Neural crest cell (in vitro differentiated cells): ENCODE measurements at places on chromosomes 1 and 21.

DNA sequence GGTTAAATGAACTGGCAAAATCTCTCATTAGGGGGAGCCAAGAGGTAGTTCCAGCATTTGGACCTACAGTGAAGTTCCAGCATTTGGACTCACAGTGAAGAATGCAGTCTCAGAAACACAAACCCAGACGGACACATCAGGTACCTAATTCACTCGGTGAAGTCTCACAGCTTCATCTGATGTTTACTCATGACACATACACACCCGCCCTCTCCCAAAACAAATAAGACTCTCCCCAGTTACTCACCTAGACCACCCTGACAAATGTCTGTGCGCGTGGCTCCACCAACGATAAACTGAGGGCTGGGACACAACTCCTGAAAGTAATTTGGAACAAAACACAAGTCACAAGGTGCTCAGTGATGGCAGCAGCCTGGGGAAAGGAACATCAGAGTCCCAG, 11.4 kb downstream of the CAPN8 start:
- no peak for DNase-seq

DNA sequence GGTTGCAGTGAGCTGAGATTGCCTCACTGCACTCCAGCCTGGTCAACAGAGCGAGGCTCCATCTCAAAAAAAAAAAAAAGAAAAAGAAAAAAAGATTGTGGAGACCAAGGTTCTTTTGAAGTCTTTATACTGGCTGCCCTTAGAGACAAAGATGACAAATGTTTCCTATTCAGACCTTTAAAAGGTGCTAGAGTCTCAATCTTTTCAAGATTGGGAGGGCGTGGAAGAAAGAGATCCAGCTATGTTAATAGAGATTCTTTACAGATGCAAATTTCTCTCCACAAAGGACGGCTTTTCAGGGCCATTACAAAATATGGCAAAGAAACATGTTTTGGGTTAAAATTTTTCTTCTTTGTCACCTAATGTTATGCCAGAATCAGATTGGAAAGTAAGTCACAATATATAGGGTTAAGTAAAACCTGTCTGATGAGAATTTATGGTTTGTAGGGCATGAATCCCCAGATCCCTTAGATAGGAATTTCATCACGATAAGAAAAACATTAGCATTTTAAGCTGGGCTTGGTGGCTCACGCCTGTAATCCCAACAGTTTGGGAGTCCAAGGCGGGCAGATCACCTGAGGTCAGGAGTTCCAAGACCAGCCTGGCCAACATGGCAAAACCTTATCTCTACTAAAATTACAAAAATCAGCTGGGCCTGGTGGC, 13.0 kb upstream of the MORC3 start:
- no peak for DNase-seq

DNA sequence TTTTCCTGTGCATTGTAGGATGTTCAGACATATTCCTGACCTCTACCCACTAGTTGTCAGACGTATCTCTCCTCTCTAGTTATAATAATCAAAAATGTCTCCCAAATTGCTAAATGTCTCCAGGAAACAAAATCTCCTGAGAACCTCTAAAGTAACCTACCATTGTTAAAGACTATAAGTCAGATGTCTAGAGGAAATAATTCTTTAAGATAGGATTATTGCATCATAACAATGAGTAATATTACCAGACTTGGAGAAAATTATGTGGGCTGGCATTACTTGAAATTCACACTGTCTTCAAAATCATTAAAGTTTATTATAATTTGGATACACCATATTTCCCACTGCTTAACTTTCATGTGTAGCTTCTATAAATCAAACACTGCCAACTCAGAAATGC, 643.0 kb upstream of the ADGRL2 start:
- DNase-seq = no peak

DNA sequence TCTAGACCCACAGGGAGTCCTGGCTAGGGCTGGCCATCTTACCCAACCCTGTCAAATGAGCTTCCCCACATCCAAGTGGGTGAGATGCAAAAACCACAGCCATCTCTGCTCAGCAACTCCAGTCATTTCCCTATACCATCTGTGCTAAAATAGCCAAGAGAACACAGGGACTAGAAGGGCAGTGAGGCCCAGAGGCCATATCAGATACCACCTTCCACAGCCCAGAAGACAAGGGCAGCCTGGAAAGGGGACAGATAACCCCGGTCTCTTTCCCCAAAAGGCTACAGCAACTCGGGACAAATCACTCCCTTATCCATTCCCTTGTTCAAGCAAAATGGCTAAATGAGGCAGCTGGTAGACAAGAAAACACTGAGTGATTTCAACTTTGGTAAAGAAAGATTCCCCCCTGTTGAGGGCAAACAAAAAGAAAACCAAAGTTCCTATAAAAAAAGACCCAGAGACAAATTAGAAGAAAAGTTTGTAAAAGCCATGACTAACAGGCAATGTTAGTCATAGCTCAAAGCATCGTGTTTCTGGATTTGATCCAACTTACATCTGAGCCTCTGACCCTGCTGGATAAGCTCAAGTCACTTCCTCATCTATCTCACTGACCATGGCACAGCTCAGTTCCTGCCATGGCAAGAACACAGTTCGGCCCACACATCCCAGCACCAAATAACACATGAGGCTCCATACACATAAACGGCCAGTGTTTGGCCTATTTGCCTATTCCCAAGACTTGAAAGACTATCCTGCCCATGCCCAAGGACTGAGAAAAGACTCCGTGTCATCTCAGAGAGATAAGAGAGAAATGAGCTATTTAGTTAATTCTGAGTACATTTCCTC, 3.1 kb downstream of the LAMB3 start:
- DNase-seq = no peak

GRCh38 chr1:199778324-199778955, 249.1 kb upstream of the NR5A2 start:
- no peak for DNase-seq

DNA sequence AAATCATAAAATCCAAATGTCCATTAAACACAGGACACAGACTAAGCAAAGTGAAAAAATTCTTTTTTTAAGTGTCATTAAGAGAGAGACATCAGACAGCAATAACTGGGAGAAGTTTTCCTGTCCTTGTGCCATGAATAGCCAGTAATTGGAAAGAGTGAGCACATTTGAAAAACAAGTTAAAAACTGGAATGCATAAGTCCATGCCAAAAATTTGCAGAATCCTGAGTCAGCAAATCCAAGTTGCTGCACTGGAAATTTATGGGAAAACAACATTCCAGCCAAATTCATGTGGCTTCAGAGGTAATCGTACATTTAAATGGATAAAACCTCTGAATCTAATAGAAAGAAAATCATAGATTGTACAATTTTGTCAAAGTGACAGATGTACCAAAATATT, 291.4 kb downstream of the LRRC40 start:
- no peak for DNase-seq

- DNase-seq = no peak
These were observed 467.3 kb downstream of the CAMTA1 start for GRCh38 chr1:7252411-7253117.

DNA sequence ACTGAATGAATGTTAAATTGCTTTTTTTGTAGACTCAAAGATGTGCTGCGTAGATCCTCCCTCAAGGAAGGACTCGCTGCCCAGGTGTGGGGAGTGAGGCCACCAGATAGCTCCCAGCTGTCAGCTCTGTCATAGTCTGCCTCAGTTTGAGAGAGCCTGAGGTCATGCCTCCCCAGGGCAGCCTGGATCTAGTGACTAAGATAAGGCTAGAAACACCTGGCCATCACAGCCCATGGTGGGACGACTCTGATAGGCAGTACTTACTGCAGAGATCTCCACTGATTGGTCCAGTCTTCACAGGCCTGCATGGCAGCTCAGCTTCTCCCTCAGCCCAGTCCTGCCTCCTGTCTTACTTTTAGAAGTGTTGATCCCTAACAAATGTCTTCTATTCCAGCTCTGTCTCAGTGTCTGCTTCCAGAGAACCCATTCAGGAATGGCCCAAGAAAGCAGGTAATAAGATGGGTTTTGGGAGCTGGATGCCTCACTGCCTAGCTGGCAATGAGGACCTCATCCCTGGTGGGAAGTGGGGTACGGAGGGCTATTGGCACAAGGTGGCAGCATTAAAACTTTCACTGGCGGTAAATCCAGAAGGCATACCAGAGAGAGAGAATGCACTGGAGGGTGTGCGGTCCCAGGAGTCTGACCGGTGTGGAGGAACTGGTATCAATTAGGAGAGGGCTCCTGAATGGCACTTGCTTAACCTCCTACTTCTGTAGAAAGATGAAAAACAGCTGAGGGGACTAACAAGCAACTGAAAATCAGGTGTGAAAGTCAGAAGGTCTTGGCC, 55.3 kb upstream of the GPR37L1 start:
- DNase-seq = no peak

- DNase-seq = no peak
These were observed 8.1 kb downstream of the MTHFR start for GRCh38 chr1:11797525-11798216.

- DNase-seq = peak; percentile 72
These were observed 104.9 kb upstream of the TMPRSS2 start for GRCh38 chr21:41612674-41613532.

- DNase-seq = no peak
These were observed 40.6 kb downstream of the ZBTB17 start for GRCh38 chr1:15935056-15935950.

DNA sequence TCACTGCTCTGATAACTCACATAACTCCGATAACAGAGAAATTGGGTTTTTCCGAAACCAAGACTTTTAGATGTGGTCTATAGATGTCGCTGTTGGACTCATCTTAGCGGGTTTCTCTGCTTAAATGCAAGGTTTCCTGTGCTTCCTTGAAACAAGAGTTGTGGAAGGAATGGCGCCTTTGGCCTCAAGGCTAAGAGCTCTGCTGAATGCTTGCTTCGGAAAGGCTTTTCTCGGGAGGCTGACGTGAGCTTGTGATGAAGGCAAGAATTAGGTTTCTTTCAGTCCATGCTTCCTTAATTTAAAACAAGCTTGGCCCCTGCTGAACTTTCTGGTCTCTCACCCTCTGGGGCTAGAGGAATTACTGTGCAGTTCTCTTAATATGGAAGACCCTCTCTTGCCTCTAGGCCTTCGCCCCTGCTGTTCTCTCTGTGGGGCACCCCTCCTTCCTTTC, 113.5 kb downstream of the MAP3K21 start:
- DNase-seq = peak; percentile 33

DNA sequence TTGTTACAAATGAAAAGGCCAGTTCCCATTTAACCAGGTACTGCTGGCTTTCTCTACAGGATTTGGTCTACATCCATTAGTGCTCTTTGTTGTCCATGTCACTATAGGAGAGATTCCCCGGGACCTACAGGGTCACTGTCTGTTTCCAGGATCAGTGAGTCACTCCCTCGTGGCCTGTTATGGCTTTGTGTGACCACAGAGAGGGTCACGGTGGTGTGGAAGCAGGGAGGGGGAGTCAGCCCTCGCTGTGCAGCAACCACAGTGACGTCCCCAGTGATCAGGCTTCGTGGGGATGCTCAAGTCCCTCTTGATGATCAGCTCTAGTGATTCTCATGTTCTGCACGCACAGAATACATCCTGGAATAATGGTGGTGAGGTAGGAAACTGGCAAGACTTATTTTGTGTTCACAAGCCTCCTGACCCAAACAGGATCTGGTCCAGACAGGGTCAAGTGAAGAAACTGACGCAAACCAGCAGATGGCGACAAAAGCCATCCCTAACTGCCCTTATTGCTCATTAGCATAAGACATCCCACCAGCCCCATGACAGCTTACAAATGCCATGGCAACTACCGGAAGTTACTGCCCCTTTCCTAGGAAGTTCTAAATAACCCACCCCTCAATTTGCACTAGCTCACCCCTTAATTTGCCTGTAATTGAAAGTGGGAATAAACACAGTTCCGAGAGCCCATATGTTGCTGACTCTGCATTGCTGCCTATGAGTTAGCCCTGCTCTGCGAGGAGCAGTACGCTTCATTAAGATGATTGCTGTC, 98.5 kb downstream of the DISC1 start:
- DNase-seq = peak; percentile 41

DNA sequence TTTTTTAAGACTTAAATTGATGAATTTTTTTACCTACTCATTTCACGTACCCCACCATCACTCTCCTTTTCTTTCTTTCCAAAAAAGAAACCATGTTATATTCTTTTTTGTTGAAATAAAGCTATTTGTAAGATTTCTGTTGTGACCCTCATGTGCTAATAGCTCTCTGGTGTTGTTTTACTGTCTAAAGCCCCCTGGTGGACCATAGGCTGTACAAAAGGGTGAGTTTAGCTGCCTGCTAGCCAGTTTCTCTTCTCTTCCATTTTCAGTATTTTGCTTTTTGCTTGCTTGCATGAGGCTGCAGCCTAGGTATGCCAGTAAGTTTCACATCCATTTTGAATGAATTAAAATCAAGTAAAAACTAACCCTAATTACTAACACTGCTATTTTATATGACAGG, 15.6 kb upstream of the VAMP3 start:
- DNase-seq = no peak
